Left cardiac atrium (tissue), 4 donors: ENCODE measurements at places on chromosomes 2 and 18. TPM values are rescaled to one million over a fixed set of nuclear protein-coding genes. Genes with fewer than 3 reads are reported as not detected.
A peak's percentile ranks its signal among the peaks of the same experiment; 100 is the strongest.

GRCh38 chr2:69625078-69625795 lies 18.3 kb downstream of the AAK1 start:
- no peak for DNase-seq

DNA sequence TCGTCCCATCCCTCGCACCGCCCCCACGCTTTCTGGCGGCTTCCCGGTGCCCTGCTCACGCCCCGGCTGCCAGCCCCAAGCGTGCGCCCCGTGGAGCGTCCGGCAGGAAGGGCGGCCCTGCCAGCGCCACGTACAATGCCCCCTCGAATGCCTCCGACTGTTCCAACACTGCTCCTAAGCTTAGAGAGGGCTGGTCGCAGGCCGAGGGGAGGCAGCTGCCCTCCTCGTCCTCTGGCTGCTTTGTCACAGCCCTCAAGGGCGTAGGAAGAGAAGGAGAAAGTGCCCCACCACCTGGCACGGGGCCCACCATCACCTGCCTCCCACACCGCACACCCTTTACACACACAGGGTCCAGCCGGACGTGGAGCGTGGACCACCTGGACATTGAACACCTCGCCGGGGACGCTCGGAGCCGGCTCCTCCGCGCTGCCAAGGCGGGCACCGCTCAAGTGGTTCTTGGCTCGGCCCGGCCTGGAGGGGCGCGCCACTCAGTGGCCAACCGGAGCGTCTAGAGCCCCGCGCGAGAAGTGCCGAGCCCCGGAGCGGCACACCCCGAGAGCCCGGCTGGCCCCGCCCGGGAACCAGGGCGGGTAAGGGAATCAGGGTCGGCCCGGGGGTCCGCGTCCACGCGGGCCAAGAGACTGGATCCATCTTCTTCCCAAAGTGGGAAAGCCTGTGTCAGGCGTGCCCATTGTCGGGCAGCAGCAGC lies 830 bp downstream of the DNER start:
- DNase-seq, result peak; percentile 52

DNA sequence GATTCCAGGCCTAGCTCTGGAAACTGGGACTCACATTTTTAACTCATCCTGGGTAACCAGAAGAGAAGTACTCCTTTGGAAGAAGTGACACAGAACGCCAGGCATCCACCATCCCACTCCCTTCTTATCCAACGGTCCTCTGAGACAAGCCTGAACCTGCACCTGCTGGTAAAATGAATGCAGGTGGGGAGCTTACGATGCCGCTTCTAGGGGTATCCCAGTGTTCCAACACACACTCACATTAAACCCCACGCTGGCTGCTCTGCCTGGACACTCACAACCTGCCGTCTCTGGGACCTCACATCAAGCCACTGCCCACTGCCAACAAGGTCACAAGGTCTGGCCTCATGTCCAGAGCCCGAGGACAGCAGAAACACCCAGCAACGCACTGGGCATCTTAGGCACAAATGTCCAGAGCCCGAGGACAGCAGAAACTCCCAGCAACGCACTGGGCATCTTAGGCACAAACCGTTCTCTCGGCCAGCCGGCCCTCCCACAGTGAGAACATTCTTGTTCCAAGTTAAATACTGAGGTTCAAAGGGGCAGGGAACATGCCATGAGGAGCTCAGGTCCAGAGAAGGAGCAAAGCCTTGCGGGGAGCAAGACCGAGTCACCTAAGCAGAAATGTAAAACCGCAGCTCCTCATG lies 9.9 kb downstream of the SLC66A2 start:
- no peak for DNase-seq

GRCh38 chr18:30991397-30991796 lies 51.1 kb downstream of the DSC3 start:
- DNase-seq, result no peak

DNA sequence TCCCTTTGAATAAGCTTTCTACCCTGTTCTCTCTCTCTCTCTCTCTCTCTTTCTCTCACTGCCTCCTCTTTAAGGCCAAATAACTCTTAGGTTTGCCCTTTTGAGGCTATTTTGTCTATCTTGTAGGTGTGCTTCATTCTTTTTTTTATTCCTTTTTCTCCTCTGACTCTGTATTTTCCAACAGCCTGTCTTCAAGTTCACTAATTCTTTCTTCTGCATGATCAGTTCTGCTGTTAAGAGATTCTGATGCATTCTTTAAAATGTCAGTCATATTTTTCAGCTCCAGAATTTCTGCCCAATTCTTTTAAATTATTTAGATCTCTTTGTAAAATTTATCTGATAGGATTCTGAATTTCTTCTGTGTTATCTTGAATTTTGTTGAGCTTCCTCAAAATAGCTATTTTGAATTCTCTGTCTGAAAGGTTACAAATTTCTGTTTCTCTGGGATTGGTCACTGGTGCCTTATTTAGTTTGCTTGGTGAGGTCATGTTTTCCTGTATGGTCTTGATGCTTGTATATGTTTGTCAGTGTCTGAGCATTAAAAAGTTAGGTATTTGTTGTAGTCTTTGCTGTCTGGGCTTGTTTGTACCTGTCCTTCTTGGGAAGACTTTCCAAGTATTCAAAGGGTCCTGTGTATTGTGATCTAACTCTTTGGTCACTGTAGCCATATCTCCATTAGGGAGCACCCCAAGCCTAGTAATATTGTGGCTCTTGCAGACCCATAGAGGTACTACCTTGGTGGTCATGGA lies 35.4 kb upstream of the DYNC1I2 start:
- DNase-seq, result no peak

GRCh38 chr2:230714136-230714480 lies 1.5 kb downstream of the CAB39 start:
- DNase-seq, result no peak

DNA sequence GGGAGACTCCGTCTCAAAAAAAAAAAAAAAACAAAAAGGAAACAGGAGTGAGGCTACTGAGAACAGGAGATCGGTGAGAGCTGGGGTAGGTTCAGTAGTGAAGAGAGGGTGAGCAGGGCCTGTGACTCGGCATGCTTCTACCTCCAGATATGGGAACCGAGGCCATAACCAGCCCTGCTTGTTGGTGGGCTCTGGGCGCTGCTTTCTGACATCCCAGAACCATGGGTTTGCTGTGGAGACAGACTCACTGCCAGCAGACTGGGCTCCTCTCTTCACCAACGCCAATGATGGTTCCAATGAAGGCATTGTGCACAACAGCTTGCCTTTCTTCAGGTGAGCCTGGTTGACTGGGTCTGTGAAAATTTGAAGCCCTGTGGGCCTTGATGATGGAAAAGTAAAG lies 6.2 kb downstream of the CAD start:
- no peak for DNase-seq

DNA sequence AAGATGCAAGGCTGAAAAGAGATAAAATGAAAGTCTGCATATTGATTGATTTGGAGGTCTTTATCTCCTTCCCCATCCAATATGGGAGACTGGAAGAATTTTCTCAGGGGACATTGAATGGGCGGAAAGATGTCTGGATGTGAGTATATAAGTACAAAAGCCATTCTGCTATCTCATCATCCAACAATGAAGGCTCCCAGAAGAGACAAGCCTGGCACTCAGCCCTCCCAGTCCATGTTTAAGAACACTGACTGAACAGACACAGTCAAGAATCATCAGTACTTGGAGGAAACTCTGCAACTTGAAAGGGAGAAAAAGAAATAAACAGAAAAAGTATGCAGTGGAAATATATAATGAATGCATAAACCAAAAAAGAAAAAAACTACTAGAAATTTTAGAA lies 80.9 kb downstream of the PTRHD1 start:
- no peak for DNase-seq

GRCh38 chr2:240906141-240906910 lies at the start of gene CROCC2:
CROCC2 (plus strand) TSS chr2:240906336; CDS start chr2:240906514, 178 bp downstream.
- peak; percentile 11 for DNase-seq

GRCh38 chr2:220521551-220521950 lies 894.1 kb downstream of the SLC4A3 start:
- no peak for DNase-seq

DNA sequence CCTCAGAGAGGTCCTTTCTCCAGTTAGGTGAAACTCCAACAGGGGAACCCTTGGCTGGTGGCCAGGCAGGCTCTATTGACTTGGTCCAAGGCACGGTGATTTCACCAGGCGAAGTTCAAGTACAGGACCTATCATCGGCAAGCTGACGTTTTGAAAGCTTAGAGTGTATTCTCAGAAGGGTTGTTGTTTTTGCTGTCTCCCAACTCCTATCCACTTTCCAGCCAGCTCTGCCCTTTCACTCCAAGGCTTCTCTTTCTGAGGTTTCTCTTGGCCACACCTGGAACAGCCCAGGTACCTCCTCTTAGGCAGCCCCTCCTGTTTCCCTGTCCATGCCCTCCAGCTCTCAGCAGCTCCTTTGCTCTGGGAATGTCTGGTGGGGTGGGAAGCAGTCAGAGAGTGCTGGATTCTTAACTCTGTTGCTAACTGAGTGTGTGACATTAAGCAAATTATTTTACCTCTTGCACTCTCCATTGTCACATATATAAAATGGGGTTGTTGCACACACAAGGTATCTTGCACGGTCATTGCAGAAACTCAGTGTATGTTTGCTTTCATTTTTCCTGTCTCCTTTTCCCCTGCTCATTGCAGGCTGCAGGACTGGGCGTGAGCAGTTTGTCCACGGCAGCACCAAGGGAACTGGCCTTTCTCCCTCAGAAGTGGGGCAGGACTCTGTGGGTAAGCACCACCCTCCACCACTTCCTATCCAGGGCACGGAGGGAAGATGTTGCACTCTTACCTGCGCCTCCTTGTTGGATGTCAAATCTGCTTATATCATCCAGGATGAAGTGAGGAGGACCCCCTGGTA lies 30.2 kb downstream of the CAPN13 start:
- no peak for DNase-seq

GRCh38 chr2:121429119-121429903 lies 101.4 kb upstream of the RNU4ATAC start:
- no peak for DNase-seq

DNA sequence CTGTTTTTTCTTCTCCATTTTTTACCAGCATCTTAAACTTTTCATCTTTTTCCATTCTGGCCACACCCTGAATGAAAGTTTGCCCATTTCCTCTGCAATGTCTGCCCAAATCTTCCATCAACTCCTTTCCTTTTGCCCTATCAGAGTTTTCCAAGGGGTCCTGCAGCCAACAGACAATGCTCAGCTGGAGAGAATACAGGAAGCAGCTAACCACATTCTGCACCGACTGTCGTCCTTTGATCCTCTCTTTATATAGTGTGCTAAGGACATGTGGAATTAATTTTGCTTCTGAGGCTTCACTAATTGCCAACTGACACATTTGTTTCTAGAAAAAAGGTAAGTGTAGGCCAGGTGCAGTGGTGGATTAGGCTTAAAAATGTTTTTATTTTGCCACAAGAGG lies 50.5 kb upstream of the DLX2 start:
- DNase-seq, result no peak

GRCh38 chr2:212158081-212158480 lies 380.5 kb downstream of the ERBB4 start:
- DNase-seq, result no peak

GRCh38 chr2:156901373-156902031 lies 356.0 kb upstream of the GALNT5 start:
- DNase-seq, result no peak

DNA sequence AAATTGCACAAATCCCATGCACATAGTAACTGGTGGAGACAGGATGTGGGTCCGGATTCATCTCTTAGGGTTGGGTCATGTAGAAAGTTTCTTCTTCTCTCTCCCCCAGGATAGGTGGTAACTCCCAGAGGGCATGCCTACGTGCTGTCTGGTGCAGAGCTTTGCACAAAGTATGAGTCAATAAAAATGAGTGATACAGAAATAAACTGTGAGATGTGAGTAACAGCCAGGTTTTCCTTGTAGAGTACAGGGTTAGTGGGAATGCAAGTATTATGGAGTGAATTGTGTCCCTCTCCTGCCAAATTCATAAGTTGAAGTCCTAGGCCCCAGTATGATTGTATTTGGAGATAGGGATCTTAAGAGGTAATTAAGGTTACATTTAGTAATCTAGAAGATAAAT lies 289.4 kb downstream of the ALK start:
- no peak for DNase-seq

GRCh38 chr2:232351686-232352510 lies 26.7 kb upstream of the ALPP start:
- DNase-seq, result no peak

DNA sequence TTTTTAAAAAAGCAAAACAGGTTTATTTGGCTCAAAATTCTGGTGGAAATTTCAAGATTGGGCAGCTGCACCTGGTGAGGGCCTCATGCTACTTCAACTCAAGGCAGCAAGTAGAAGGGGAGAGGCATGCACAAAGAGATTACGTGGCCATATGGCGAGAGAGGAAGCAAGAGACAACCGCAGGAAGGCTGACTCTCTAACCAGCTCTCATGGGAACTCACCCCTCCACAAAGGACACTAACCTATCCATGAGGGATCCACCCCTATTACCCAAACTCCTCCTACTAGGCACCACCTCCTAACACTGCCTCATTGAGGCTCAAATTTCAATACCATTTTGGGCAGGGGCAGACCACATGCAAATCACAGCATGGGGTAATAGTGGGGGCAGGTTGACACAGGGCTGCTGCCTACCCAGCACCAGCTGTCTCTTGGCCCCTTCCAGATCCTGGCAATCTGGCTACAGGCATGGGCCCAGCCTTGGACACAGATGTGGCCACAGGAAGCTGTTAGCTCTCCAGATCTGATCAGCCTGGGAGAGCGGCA lies 2.0 kb upstream of the CAPN10 start:
- DNase-seq, result peak; percentile 3

DNA sequence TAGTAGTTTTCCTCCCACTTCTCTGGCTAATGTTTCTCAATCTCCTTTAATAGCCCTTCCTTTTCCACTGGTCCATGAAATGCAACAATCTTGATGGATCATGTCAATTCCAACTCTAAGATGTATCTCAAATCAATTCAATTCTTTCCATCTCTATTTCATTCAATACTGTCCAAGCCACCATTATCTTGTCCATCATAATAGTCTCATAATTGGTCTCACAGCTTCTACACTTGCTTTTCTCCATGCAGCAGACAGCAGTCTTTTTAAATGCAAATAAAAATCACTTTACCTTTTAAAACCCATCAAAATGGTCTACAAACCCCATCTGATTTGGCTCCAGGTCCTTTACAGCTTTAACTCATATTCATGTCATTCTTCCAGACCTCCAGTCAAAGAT lies 226.6 kb downstream of the EPHA4 start:
- no peak for DNase-seq

GRCh38 chr2:54659527-54659926 lies 63.9 kb upstream of the EML6 start:
- DNase-seq, result no peak

MDH1B gene
- 0.80 TPM for total RNA-seq

UGT1A5 gene
- not detected for total RNA-seq

CCDC195 gene
- not detected for total RNA-seq

CRYGC gene
- not detected for total RNA-seq

REG3G gene
- not detected for total RNA-seq

STEAP3 gene
- 7.7 TPM for total RNA-seq

PAX8 gene
- 1.9 TPM for total RNA-seq

DUSP2 gene
- 2.4 TPM for total RNA-seq

IL18RAP gene
- 1.3 TPM for total RNA-seq
